ENCODE measurements at places on chromosomes 4 and X.
A peak's percentile ranks its signal among the peaks of the same experiment; 100 is the strongest.

DNA sequence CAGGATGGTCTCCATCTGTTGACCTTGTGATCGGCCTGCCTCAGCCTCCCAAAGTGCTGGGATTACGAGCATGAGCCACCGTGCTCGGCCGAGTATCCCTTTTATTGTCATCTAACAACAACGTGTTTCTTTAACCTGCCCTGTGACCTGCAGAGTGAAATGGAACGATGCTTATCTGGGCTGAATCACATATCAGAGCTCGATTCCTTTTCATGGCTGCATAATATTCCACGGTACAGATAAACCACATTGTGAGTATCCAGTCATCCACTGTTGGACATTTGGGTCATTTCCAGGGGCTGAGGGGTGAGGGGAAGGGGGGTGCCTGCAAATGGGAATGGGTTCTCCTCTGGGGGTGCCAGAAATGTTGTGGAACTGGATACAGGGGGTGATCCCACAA lies 260.0 kb downstream of the ASMT start:
- no peak for DNase-seq

DNA sequence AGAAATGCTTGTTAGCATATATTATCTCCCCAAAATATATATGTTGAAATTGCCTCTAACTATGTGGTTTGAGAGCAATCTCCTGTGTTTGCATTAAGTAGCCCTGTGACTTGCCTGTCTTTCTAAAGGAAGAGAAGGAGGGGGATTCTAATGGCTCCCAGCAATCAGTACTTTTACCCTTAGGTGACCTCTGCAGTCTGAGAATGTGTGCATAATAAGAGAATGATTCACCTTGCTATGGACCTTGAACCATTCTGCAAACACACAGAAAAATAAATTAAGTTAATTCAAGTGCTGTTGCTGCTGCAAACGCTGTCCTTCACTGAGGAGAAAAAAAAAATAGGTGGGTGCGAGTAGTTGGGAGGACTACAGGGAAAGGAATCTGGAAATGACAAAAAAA lies 322.2 kb downstream of the IQCM start:
- no peak for DNase-seq

GRCh38 chr4:87213421-87214075 lies 6.9 kb downstream of the KLHL8 start:
- DNase-seq = peak; percentile 9

DNA sequence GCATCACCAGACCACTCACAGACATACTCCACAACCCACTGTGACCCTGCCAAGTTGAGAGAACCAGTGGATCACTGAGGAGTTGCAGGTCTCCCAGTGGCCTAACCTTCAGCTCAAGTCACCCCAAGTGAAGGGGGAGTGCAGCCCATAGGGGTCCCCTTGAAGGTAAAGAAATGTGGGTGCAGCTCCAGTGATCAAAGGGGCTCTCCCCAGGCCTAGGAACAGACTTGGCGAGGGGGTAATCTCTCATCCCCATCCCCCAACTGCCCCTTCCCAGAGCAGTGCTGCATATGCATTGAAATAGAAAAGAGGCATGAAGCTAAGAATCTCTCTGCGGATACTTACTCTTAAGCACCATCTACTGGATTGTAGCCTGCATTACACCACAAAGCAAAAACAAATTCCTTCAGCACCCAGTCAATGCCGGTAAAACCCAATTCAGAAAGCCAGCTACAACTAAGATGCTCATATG lies 27.0 kb downstream of the MAGEE1 start:
- DNase-seq = no peak

- DNase-seq = no peak
Measured at GRCh38 chr4:20426028-20426427, 174.3 kb downstream of the SLIT2 start.

DNA sequence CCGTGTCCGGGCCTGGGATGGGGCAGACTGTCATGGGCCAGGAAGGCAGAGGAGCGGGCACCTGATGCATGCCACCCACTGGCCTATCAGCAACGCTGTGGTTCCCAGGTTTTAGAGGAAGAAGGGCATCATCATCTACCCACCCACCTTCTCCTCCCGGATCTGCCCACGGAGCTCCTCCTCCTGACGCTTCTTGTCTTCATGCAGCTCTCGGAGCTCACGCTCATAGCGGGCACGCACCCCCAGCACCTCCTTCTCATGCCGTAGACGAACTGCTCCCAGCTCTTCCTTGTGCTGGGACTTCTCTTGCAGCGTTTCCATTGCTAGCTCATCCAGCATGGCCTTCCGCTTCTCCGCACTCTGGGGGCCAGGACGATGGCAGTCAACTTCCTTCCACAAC lies 11.4 kb upstream of the KCND1 start:
- DNase-seq = no peak

GRCh38 chr4:155367608-155368007 lies 9.2 kb downstream of the MAP9 start:
- DNase-seq = no peak

DNA sequence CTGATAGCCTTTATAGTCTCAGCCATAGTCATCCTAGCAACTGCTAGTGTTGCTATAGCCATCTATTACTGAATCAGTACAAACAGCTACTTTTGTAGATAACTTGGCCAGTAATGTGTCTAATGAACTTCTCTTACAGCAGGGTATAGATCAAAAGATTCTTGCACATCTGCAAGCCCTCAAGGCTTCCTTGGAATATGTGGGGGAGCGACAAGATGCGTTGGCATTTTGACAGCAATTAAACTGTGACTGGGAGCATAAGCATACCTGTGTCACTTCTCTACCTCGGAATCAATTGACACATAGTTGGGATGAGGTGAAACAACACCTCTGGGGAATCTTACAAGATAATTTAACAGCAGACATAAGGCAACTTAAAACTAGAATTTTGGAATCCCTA lies 87.6 kb downstream of the TMEM144 start:
- DNase-seq = no peak

DNA sequence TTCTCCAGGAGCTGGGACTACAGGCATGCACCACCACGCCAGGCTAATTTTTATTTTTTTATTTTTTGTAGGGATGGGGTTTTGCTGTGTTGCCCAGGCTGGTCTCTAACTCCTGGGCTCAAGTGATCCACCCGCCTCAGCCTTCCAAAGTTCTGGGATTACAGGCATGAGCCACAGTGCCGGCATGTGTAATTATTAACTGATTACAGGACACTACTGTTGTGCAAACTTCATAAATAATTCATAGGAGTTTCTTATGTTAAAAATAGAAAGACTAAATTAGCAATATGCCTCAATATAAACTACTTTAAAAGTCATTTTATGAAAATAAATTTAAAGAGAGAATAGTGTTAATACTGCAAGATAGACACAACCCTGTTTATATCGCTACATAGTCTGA lies 221.9 kb downstream of the SNCA start:
- no peak for DNase-seq

All from HCEC 1CT (cell line).